ENCODE measurements at places on chromosomes 11 and 22.

DNA sequence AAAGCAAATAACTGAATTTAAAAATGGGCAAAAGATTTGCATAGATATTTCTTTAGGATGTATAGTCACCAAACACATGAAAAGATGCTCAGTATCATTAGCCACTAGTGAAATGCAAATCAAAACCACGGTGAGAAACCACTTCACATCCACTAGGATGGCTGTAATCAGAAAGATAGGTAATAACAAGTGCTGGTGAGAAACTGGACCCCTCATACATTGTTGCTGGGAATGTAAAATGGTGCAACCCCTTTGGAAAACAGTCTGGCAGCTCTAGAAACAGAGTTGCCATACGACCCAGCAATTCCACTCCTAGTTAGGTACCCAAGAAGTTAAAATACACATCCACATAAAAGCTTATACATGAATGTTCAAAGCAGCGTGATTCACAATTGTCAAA, 16.3 kb downstream of the RPUSD4 start:
- DNase-seq = no peak

DNA sequence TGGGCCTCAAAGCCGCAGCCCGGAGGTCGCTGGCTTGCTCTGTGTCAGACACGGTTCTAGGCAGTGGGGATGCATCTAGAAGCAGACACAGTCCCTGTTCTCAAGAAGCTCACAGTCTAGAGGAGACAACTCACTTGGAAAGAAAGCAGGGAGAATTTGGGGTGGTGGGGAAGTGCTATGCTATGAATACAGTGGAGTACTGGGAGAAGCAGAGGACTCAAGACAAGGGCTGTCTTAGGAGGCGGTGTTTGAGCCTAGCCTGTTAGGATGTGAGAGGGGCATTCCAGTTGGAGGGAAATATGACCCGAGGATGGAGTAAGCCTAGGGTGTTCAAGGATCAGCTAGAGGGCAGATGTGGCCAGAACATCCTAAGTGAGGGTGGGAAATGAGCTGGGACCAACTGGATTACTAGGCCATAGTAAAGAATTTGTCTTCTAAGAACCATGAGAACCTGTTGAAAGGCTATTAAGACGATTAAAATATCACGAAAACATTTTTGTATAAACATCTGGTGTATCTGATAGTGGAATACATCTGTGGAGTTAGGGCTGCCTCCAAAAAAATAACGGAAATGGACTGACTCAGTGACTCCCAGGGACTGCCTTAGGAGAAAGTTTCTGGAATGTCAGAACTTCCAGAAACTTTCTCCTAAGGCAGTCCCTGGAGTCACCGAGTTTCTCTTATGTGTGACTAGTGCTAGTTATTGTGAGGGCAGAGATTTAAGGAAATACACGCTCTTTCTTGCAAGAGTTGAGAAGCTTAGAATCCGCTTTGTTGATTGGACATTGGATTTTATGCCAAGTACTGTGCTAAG, 1.1 kb upstream of the PITPNB start:
- DNase-seq = no peak

- DNase-seq = no peak
Measured at GRCh38 chr11:82599836-82600235, 133.8 kb downstream of the FAM181B start.

GRCh38 chr11:119309953-119310681, 6.8 kb downstream of the MCAM start:
- no peak for DNase-seq

DNA sequence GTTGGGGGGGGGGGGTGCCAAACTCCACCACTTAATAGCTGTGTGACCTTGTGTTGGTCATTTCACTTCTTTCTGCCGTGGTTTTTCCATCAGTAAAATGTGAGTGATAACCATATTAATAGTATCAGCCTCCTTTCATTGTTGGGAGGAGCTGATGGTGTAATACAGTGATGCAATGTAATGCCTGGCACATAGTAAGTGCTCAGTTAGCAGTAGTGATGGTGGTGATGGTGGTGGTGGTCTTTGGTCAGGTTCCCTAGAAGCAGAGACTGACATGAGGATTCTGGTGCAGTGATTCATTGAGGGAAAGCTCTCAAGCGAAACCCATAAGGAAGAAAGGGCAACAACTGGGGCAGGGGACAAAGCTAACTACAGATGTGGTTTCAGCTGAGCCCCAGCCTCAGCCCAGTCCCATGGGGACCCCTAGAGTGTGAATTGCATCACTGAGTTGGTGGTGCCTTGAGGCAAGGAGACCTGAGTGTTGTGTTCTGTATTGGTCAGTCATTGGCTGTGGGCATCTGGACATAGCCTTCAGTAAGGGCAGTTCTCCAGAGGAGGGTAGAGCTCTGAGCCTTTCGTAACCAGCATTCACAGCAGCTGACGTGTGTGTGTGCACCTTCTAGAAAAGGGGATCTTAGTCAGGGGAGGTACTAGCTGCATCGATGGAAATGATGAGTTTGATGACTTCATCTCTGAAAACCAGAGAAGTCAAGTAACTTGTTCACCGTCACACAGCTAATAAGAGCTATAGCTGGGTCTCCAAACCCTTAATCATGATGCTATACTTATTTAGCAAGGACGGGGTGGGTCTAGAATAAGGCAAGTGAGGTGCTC, 93.6 kb upstream of the CRYBB3 start:
- no peak for DNase-seq
